Activated T-cell treated with anti-CD3 and anti-CD28 coated beads, Interleukin-2, amount 50 U/mL, for 1 hour (primary cell): ENCODE measurements at places on chromosomes 3 and 15.
A peak's percentile ranks its signal among the peaks of the same experiment; 100 is the strongest.

- no peak for DNase-seq
Measured at GRCh38 chr3:187396661-187397060, 28.5 kb downstream of the RTP4 start.

DNA sequence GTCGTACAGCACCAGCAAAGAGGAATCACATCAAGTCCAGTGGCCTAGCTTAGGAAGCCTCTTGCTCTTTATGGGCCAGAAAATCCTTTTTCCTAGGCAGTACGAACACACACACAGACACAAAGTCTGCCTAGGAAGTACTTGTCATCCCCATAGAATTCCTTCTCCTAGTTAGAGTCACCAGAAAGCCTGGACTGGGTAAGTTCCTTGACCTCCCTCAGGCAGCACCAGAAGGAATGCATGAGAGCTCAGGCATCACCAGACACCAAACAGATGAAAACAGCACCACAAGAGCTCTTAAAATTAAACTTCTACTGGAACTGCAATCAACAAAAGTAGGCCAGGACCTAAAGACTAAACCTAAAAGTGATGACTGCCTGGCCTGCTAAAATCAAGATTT lies 192.9 kb upstream of the CCDC54 start:
- DNase-seq, result no peak

DNA sequence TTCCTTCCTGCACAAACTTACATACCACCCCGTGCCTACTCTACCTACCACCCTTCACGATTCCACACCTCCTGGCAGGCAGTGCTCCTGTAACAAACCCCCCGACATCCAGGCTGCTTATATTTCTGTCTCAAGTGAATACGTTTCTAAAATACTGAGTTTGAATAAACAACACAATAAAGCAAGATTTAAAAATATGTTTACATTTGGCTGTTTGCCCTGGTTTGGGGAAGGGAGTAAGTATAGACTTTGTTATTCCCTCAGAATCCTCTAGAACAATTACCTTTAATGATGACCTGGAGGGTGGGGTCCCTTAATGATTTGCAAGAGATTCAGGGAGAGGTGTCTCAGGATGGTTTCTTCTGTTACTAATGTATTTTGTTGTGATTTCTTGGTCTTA lies 402.6 kb upstream of the TBL1XR1 start:
- DNase-seq, result no peak

DNA sequence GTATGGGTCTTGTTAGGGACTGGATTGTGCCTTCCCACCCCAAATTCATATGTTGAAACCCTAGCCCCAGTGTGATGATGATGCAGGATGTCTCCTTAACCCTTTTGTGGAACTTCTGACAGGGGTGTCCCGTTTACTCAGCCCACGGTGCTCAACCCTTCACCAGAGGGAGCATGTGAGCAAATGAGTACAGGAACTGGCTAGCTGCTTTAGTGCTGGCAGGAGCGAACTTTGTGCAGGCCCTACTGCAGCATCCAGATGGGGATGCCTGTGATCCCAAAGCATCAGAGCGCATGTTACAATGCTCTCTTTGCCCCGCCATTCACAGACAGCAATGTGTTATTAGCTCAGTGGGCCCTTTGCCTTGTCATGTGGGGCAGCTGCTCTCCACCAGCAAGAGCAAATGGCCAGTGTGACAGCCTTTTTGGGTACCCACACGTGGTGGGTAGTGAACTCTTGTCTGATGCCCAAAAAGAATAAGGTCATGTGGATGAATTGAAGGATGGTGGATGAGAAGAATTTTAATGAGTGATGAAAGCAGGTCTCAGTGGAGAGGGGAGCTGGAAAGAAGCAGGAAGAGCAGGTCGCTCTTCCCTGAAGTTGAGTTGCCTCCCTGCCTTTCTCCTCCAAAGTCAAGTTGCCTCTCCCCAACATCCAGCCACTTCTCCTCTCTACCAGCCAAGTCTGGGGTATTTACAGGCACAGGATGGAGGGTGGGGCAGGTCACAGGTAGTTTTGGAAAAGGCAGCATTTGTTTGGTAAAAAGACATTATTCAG lies 63.3 kb upstream of the STRIT1 start:
- DNase-seq, result no peak

GRCh38 chr15:80892414-80892813 lies 97.2 kb downstream of the MESD start:
- no peak for DNase-seq

GRCh38 chr3:11757929-11758328 lies 88.8 kb downstream of the TAMM41 start:
- DNase-seq, result no peak

- DNase-seq, result no peak
Measured at GRCh38 chr3:33331414-33331813, 54.2 kb downstream of the FBXL2 start.

- DNase-seq, result no peak
Measured at GRCh38 chr3:31926543-31926942, 54.5 kb downstream of the OSBPL10 start.

GRCh38 chr3:173028351-173028750 lies 112.7 kb downstream of the SPATA16 start:
- DNase-seq, result no peak

DNA sequence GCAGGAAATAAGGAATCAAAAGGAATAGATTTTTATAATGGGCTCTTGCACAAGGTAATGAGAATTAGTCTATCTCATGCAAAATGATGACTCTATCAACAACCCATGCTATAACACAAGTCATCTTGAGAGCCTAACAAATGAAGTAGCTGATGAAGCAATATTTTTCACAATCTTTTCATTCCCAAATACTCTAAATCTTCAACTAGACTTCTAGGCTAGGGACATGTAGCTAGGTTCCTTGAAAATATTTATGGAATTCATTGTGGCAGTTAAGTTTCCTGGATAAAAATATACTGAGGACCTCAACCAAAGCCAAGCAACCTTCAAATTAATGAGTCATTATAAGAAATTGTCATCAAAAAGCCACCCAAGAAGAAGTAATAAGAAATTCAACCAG lies 55.4 kb downstream of the DCBLD2 start:
- no peak for DNase-seq

GRCh38 chr3:170470063-170471016 lies 51.7 kb downstream of the CLDN11 start:
- DNase-seq, result no peak

- peak; percentile 27 for DNase-seq
Measured at GRCh38 chr3:149657321-149657925, 402 bp downstream of the WWTR1 start.

- DNase-seq, result no peak
Measured at GRCh38 chr15:45644437-45644836, 9.6 kb downstream of the SQOR start.

DNA sequence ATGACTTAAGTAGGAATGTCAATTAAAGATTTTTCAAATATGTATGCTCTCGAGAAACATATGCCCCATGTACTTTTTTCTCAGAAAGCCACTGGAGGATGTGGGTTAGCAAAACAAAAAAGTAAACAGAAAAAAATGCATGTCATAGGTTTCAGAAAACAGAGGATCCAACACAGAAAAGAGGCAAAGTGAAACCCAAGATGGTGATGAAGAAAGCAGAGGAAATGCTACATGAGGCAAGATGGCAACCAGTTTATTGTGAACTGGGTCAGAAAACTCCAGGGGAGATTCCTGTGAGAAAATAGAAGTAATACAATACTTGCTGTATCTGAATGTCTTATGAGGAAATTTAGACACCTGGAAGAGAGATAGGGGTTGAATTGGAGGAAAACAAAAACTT lies 30.8 kb upstream of the EOMES start:
- no peak for DNase-seq

DNA sequence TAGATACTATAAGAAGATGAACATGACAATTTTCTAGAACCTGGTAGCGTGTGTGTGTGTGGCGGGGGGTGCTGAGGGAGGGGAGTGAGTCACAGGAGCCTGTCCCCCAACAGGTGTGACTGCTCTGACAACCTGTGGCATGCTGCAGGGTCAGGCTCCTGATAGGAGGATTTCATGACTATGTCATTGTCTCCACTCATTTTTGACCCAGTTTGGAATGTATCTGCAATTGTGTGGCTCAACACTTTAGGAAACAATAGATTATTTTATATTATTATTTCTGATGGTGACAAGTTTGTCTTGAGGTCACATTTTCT lies 9.3 kb upstream of the VILL start:
- no peak for DNase-seq

- DNase-seq, result no peak
Measured at GRCh38 chr15:78457101-78457500, 19.1 kb downstream of the IREB2 start.

GRCh38 chr3:47586746-47587145 lies 8.1 kb upstream of the CSPG5 start:
- DNase-seq, result no peak

DNA sequence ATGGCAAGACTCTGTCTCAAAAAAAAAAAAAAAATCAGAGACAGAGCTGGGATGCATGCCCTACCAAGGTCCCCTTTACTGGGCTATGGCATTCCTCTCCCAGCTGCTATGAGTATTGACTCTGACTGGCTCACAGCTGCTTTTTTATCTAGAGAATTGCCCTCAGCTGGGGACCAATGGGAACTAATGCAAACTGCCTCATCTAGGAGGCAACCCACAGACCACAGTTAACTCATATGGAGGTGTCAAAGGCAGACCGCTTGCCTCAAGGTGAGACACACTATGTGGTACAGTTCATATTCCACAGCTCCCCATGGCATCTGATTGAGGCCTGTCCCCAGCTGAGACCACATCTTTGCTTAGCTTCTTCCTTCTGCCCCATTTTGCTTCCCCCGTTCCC lies 183.5 kb upstream of the EOMES start:
- peak; percentile 19 for DNase-seq

- no peak for DNase-seq
Measured at GRCh38 chr3:158763421-158763820, 31.2 kb upstream of the RARRES1 start.

DNA sequence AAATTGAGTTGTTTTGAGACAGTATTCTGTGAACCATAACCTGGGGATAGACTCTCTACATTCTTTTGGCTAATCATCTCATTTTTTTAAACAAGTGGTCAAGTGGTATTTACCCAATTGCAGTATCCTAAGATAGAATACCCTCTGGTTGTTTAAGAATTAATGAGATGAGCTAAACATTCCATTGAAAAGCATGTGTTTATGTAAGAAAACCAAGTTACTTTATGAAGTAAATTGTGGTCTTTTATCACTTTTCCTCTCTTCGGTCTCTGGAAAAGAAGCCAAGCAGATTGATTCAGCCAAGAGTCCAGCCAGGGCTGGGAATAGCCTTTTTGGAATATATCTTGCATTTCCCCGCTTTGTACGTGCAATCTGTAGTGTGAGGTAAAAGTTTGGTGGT lies 185.7 kb upstream of the TOPAZ1 start:
- no peak for DNase-seq

DNA sequence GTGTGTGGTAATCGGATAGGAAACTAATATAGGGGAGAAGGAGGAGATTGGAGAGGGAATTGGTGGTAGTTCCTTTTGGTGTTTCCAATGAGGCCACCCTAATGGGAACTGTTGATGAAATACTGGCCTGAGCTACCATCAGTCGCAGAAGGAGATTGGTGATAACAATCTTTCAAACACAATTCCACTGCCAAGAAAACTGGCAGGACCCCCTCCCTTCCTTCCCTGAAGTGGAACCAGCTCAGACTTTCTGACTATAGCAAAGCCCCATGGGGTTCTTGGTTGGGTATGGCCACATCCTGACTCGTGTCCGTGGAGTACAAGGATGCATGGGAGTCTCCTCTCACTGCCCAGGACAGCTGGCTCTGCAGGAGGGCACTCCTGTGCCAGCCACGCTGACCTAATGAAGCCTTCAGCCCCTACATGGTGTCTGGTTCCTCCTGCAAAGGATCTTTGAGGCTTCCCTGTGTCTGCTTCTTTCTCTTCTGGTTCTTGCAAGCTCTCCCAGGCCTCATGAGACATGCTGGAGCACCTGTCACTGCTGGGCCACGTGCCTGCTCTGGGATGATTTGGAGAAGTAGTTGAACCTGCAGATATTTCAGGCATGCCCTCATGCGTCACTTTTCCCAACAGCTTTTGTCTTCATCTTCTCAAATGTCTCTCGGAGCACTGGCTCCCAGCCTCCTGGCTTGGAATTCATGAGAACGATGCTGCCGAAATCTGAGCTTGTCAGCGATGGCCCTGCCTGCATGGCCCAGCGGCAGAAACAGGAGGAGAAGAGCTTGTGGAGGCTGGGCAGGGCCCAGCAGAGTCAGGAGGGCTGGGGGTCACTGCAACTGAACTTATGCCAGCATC lies 90.0 kb upstream of the ADPGK start:
- DNase-seq, result no peak

GRCh38 chr3:117628823-117629291 lies 919.3 kb downstream of the TUSC7 start:
- no peak for DNase-seq

- no peak for DNase-seq
Measured at GRCh38 chr15:78382114-78382880, 42.1 kb downstream of the CRABP1 start.

DNA sequence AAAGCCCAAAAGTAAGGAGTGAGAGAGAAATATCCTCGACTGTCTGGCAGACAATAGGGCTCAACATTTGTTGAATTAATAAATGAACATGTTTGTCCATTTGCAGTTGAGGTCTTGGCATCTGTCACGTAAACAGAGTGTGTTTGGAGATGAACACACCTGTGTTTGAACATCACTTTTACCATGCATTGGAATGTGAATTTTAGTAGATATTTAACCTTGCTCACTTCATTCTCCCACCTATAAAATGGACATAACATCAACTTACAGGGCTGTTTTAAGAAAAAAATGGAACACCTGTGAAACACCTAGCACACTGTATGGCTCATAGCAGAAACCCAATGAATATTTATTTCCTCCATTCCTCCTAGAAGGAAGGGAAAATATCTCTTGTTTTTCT lies 204.8 kb downstream of the KCNMB2 start:
- no peak for DNase-seq
